ENCODE measurements at places on chromosomes 13 and 19.

DNA sequence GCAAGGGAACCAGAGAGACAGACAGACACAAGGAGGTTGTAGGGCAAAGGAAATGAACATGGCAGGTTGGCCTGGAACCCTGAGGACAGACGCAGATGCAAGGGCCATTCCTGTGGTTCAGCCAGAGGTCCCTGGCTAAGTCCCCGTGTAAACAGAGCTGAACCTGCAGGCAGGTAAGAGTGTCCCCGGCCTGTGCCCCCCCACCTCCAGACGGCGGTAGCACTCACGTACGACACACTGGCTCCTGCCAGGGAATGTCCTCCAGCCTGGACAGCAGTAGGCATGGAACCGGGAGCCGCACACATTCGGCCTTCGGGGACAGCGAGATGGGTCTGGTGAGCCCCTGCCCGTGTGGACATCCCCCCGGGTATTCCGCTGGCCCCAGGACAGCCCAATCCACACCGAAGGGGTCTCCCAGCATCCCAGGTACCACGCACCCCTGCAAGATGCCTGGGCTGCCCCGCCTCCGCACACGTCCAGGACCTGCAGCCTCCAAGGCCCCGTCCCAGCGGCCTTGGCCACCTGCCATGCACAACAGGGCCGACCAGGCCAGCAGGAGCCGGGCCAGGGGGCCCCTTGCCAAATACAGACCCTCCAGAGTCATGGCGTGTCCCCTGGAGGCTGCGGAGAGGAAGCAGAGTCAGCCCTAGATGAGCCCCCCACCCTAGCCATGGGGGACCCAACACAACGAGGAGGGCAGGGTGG lies 2.4 kb downstream of the FBN3 start:
- DNase-seq: no peak

- no peak for DNase-seq
These were observed 164.6 kb downstream of the KLF5 start for GRCh38 chr13:73223372-73223781.

GRCh38 chr13:102145750-102146149 lies 256.1 kb downstream of the FGF14 start:
- no peak for DNase-seq

- no peak for DNase-seq
These were observed 289.9 kb downstream of the MYO16 start for GRCh38 chr13:108919036-108919907.

GRCh38 chr13:103078158-103078557 lies 11.9 kb upstream of the SLC10A2 start:
- DNase-seq: no peak

- DNase-seq: no peak
These were observed 1.4 kb downstream of the LHFPL6 start for GRCh38 chr13:39601636-39602035.

GRCh38 chr19:38848299-38849146 lies 1.3 kb downstream of the HNRNPL start:
- no peak for DNase-seq

GRCh38 chr13:110299283-110299840 lies 7.6 kb downstream of the COL4A1 start:
- DNase-seq: no peak

GRCh38 chr13:110220471-110220870 lies 86.5 kb downstream of the COL4A1 start:
- DNase-seq: no peak

DNA sequence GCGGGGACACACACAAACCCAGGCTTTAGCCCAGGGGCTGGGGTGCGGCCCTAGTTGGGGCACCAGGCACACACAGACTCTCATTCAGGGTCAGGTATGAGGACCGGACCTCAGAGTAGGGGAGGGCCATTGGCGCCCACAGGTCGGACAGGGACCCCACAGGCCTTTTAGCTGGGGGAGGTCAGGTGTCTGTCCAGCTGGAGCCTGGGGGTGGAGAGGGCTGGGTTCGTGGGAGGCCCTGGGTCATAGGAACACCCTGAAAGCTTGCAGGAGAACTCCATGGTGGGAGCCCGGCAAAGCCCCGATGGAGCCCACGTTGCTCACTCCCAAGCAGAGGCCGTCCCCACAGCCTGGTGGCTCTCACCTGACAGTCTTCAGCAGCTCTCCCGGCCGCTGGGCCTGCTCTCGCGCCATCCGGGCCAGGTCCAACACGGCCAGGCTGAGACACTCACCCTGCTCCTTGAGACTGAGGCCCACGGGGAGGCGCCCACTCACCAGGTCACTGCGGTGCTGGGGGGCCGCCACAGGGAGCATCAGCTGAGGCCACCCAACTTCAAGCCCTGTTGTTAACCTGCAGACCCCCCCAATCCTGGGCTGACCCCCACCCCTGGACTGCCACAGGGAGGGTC lies 5.0 kb downstream of the JAK3 start:
- no peak for DNase-seq

- DNase-seq: no peak
These were observed 377.0 kb downstream of the OLFM4 start for GRCh38 chr13:53405616-53406015.

GRCh38 chr13:62158520-62158919 lies 742.9 kb upstream of the PCDH20 start:
- no peak for DNase-seq

GRCh38 chr19:37698216-37698615 lies 21.3 kb downstream of the ZNF607 start:
- no peak for DNase-seq

- DNase-seq: no peak
These were observed 355.9 kb downstream of the KLF12 start for GRCh38 chr13:73778242-73778864.

GRCh38 chr19:3409346-3410064 lies 43.1 kb downstream of the NFIC start:
- no peak for DNase-seq

GRCh38 chr19:6685482-6685881 lies 15.5 kb upstream of the TNFSF14 start:
- DNase-seq: no peak

- no peak for DNase-seq
These were observed 142.3 kb downstream of the OXGR1 start for GRCh38 chr13:96851856-96852445.

DNA sequence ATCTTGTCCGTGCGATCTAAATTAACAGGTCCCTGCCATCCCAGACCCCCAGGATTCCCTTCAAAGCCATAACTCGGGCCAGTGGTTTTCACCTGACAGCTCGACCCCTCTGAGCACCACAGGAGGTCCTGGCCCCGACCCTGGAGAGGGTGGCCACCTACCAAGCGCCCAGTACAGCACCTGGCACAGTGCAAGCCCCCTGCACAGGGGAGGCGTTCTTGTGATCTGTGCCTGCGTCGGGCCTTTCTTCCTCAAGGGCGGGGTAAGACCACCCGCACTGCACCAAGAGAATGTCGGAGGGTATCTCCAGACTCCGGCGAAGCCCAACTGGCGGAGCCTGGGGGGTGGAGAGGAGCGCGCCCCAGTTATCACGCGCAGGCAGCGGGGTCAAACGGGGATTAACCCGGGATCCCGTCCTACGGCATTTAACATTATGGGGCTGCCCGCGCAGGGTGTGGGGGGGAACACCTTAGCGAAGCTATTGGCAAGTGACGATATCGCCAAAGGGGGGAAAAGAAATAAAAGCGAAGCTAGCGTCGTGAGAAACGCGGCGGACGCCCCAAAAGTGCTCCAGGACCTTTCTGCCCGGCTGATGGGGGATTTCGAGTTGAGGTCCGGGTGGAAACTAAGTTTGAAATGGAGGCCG lies 1.3 kb upstream of the HNRNPL start:
- no peak for DNase-seq

DNA sequence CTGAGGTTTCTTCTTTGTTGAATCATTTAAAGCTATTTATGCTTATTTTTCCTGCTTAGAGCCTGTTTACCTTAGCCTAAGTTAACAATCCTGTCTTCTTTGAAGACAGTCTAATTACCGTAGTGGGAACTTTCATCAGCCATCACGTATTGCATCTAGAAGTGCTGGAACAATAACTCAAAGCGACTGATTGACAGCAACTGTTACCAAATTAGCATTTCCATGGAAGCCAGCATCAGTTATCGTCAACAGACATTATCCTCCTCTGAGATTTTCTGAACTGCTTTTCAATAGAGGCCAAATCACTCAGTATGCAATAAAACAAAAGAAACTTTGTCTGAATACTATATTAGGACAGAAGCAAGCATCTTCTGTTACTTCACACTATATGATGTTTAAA lies 433.3 kb upstream of the SLITRK1 start:
- DNase-seq: no peak

- DNase-seq: no peak
These were observed 216.3 kb downstream of the SLITRK6 start for GRCh38 chr13:85582890-85583289.

- no peak for DNase-seq
These were observed 50.0 kb upstream of the CALM3 start for GRCh38 chr19:46551164-46551563.

- no peak for DNase-seq
These were observed 278.7 kb downstream of the GPC6 start for GRCh38 chr13:93505104-93505952.

GRCh38 chr13:87444135-87444534 lies 227.0 kb upstream of the SLITRK5 start:
- no peak for DNase-seq

- no peak for DNase-seq
These were observed 149.5 kb downstream of the DCT start for GRCh38 chr13:94329754-94330551.

- DNase-seq: no peak
These were observed 33.6 kb upstream of the FNDC3A start for GRCh38 chr13:48942131-48942530.

- no peak for DNase-seq
These were observed 342.7 kb downstream of the TBC1D4 start for GRCh38 chr13:75139291-75139690.

All from HEK293T (cell line).